Immature natural killer cell (primary cell): ENCODE measurements at places on chromosomes 6 and 20. TPM values are rescaled to one million over a fixed set of nuclear protein-coding genes. Genes with fewer than 3 reads are reported as not detected.

FKBP1C gene
- polyA plus RNA-seq = not detected

IDH3B gene
- polyA plus RNA-seq = 133 TPM

ECT2L gene
- polyA plus RNA-seq = not detected

DOK5 gene
- not detected for polyA plus RNA-seq

TRAPPC3L gene
- polyA plus RNA-seq = not detected

HEY2 gene
- 0.72 TPM for polyA plus RNA-seq

SLC22A2 gene
- polyA plus RNA-seq = not detected

OR2H1 gene
- not detected for polyA plus RNA-seq

DNA sequence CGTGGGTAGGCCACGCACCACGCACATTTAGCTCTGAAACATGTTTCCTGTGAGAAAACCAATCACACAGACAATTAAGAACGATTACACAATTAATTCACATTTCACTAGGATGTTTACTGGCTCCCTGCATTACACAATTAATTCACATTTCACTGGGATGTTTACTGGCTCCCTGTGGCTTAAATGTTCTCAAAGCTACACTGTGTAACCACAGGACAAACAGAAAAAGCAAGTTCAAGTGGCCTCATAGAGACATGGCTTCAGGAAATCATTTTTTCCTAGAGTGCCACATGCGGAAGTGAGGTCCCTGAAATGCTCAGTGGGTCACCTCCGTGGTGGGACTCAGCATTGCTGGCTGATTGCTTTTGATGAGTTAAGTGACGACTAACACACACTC lies 61.7 kb upstream of the XRN2 start:
- DNase-seq = no peak
- no peak overlapping the region for H3K4me3 ChIP-seq
- peaks cover 43% of the 10 kb centered on the region for H3K36me3 ChIP-seq
- H3K27me3 ChIP-seq = no peaks in the 10 kb centered on the region
- H3K4me1 ChIP-seq = no peaks in the 10 kb centered on the region

DNA sequence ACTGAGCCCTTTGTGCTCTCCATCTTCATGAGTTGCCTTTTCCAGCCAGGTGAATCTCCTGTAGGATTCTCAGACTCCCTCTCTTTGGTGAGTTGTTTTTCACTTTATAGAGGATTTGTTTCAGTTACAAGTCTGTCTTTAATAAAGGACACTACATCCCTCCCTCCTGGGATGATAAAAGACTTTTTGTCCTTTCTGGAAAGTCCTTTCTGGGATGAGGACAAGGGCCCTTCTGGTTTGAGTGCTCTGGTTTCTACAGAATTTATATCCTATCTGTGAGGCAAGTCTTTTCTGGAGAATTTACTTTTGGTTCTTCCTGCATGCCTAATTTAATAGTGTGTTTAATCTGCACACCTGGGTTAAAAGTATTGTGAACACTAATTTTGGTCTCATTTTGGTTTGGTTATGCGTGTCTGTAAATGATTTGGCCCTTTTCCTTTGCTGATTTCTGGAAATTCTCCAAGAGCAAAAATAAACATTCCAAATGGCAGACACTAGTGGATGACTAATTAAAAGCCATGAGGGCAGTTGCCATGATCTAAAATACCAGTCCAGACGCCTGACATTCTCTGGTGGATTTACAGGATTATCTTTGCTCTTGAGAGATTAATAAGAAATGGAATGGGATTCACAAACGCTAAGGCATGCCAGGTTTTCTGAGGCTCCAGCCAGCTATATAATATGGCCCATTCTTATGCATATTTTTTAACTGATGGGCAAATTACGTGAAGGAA lies 44.8 kb downstream of the TCP11 start:
- H3K4me3 ChIP-seq = no peak overlapping the region
- no peak for DNase-seq
- H3K27ac ChIP-seq = no peak overlapping the region
- peaks cover 1% of the 10 kb centered on the region for H3K36me3 ChIP-seq
- peaks cover 2% of the 10 kb centered on the region for H3K27me3 ChIP-seq

- no peak overlapping the region for H3K4me3 ChIP-seq
- no peak for DNase-seq
- H3K4me1 ChIP-seq = peaks cover 8% of the 10 kb centered on the region
- peaks cover 9% of the 10 kb centered on the region for H3K27me3 ChIP-seq
- H3K27ac ChIP-seq = no peak overlapping the region
- no peaks in the 10 kb centered on the region for H3K36me3 ChIP-seq
Measured at GRCh38 chr20:24018796-24019195, 30.2 kb upstream of the GGTLC1 start.

DNA sequence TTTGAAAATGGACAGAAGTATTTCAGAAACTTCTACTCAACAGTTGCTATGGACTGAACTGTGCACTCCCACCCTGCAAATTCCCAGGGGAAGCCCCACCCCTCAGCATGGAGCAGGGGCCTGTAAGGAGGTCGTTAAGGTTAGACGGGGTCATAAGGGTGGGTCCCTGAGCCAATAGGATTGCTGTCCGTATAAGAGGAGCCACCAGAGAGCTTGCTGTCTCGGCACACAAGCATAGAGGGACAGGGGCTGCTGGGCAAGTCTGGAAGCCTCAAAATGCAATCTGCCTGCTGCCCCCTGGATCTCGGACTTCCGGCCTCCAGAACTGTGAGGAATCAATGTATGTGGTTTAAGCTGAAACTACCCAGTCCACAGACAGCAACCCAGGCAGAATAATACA lies 37.4 kb upstream of the AFDN start:
- no peaks in the 10 kb centered on the region for H3K36me3 ChIP-seq
- H3K27ac ChIP-seq = no peak overlapping the region
- H3K4me3 ChIP-seq = no peak overlapping the region
- DNase-seq = no peak
- H3K4me1 ChIP-seq = no peaks in the 10 kb centered on the region
- H3K27me3 ChIP-seq = peaks cover 4% of the 10 kb centered on the region

- no peak overlapping the region for H3K27ac ChIP-seq
- peaks cover 41% of the 10 kb centered on the region for H3K4me1 ChIP-seq
- H3K27me3 ChIP-seq = peaks cover 47% of the 10 kb centered on the region
- peak; percentile 43 for DNase-seq
- no peaks in the 10 kb centered on the region for H3K36me3 ChIP-seq
Measured at GRCh38 chr6:105994591-105995390, 91.3 kb upstream of the PRDM1 start.

DNA sequence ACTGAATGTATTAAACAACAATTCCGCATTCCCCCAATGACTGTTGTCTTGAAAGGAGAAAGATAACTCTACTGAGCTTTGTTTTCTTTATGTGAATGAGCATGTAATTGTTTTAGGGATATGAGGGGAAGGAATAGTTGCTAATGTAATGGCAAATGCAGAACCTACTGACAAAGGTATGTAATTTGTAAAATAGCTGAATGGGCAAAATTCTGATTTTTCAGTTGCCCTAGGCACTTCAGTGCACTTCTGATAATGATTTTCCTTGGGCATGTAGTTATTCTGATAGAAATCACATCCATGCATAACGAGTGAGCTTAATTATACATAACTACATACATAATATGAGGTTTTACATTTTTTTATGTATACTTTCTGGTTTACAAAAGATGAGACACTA lies 53.4 kb upstream of the FOXO3 start:
- H3K27ac ChIP-seq = no peak overlapping the region
- no peak for DNase-seq
- H3K36me3 ChIP-seq = peaks cover 30% of the 10 kb centered on the region
- no peak overlapping the region for H3K4me3 ChIP-seq

GRCh38 chr6:118669561-118669960 lies 18.2 kb upstream of the CEP85L start:
- peaks cover 81% of the 10 kb centered on the region for H3K4me1 ChIP-seq
- H3K27ac ChIP-seq = no peak overlapping the region
- peaks cover 1% of the 10 kb centered on the region for H3K27me3 ChIP-seq

GRCh38 chr6:978937-979685 lies 286.2 kb upstream of the EXOC2 start:
- H3K27ac ChIP-seq = no peak overlapping the region
- no peaks in the 10 kb centered on the region for H3K4me1 ChIP-seq
- H3K27me3 ChIP-seq = peaks cover 10% of the 10 kb centered on the region

DNA sequence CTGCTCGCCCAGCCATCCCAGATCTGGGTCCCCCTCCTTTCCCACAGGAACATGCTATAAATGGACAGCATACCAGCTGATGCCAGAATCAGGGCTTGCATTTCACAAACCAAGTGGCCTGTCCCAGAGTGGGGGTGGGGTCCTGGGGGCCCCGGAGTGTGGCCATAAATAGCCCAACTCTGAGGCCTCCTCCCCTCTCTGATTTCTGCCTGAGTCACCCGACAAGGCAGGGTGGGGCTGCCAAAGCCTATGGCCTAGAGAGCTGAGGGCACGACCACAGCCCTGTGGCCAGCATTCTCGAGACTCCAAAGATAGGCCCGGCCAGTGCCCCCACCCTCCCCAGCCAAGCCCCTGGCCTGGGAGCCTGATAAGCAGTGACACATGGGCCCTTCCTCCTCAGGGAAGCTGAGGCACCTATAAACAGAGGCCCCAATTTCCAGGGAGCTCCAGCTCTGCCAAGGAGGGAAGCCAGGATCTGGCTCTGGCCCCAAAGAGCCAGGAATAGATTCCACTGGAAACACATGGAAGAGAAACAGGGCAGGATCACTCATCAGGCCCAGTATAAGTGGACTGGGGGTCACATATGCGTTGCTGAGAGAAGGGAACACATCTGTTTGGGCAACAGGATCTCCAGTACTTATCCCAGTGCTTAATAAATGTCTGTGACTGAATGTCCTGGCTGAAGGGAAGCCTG lies 20.3 kb downstream of the SNTA1 start:
- H3K4me1 ChIP-seq = no peaks in the 10 kb centered on the region
- H3K27me3 ChIP-seq = no peaks in the 10 kb centered on the region
- H3K36me3 ChIP-seq = no peaks in the 10 kb centered on the region
- H3K4me3 ChIP-seq = no peak overlapping the region
- no peak overlapping the region for H3K27ac ChIP-seq

- peaks cover 10% of the 10 kb centered on the region for H3K27me3 ChIP-seq
- H3K4me1 ChIP-seq = peaks cover 10% of the 10 kb centered on the region
- no peak overlapping the region for H3K27ac ChIP-seq
- peaks cover 8% of the 10 kb centered on the region for H3K36me3 ChIP-seq
- no peak for DNase-seq
- H3K4me3 ChIP-seq = no peak overlapping the region
Measured at GRCh38 chr6:157265635-157266034, 57.7 kb downstream of the TMEM242 start.

GRCh38 chr6:37182736-37183590 lies 13.0 kb downstream of the PIM1 start:
- peaks cover 77% of the 10 kb centered on the region for H3K4me1 ChIP-seq
- H3K4me3 ChIP-seq = peak overlapping the region; percentile 48
- peak overlapping the region; percentile 88 for H3K27ac ChIP-seq
- H3K36me3 ChIP-seq = no peaks in the 10 kb centered on the region
- peaks cover 6% of the 10 kb centered on the region for H3K27me3 ChIP-seq

DNA sequence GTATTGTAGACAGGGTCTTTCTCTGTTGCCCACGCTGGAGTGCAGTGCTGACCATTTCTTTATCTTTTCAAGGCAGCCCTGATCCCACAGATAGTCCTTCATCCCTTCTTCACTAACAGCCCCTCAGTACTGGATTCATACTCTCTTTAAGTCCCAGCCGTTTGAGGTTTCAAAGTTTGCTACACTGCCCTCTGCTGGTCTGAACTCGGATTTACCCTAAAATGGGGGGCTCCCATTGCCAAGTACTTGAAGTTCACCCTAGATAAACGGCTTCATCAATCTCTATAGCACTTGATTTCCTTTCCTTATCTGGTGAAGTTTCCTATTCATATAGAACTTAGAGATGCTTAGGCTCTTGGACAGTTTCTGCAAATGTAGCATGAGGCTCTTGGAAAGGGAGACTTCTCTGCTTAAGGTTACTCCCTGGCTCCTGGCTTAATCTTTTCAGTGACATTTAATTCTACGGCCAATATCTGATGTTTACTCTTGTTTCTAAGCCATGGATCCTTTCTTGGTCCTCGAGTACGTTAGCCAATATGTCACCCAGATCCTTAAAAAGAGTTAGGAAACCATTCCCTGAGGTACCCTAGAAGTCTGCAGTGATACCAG lies 21.4 kb upstream of the PREP start:
- H3K4me1 ChIP-seq = no peaks in the 10 kb centered on the region
- peak; percentile 60 for DNase-seq
- H3K36me3 ChIP-seq = no peaks in the 10 kb centered on the region
- no peaks in the 10 kb centered on the region for H3K27me3 ChIP-seq
- H3K4me3 ChIP-seq = no peak overlapping the region
- H3K27ac ChIP-seq = no peak overlapping the region

DNA sequence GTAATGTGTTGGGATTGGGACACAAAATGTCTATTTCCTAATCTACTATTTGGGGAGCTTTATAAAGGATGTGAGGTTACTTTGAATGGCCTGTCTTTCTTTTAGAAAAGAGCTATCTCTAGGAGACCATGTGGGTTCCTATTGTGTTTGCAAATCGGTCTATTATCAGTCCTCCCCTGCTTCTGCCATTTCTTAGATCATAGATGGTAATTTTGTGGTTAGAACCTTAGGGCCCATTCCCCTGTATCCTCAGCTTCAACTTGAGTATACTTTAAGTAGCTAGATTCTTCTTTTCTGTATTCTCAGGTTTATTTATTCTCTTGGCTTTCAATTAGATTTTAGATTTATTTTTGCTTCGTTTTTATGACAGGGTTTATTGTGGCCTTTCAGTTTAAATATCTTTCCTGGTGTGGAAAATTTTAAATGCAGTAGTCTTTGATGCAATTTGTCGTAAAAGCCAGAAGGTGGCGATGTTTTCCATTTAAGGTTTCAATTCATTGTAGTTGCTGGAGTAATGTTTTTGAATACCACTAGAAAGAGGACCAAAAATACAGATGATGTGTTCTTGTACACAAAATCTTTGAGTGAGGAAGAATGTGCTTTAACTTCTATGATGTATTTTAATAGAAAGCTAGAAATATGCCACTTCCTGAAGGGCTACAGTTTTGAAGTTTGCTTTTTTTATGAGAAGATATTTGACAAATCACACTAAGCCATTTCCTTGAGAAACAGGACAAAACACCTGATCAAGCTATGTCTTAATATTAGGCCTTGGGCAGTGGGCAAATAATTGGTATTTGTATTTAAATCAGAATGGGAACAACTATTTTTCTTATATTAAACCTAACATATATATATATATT lies 20.3 kb downstream of the TBPL1 start:
- DNase-seq = no peak
- H3K36me3 ChIP-seq = no peaks in the 10 kb centered on the region
- H3K4me1 ChIP-seq = peaks cover 71% of the 10 kb centered on the region
- no peak overlapping the region for H3K4me3 ChIP-seq

DNA sequence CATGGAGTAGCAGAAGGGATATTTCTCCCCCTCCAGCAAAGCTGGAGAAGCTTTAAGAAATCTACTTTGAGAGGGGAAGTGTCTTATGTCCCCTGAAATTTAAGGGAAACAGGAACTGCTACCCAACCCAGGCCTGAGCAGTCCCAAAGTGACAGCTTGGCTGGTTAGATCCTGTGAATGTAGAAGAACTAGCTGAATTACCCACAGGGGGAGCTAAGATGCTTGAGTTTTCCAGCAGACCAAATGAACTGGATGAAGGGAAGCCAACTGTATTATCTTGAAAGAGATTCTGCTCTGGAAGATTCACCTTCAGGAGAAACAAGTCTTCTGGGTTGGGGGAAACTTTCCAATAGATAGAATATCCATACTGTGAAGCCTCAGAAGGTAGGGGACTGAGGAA lies 303.3 kb upstream of the MMS22L start:
- DNase-seq = no peak
- H3K4me3 ChIP-seq = no peak overlapping the region
- no peaks in the 10 kb centered on the region for H3K36me3 ChIP-seq
- H3K27ac ChIP-seq = no peak overlapping the region
- H3K27me3 ChIP-seq = no peaks in the 10 kb centered on the region
- no peaks in the 10 kb centered on the region for H3K4me1 ChIP-seq
